ENCODE measurements at places on chromosomes 6 and 20.

GRCh38 chr6:105562027-105562426 is 159.1 kb upstream of the PREP start:
- no peak for DNase-seq

DNA sequence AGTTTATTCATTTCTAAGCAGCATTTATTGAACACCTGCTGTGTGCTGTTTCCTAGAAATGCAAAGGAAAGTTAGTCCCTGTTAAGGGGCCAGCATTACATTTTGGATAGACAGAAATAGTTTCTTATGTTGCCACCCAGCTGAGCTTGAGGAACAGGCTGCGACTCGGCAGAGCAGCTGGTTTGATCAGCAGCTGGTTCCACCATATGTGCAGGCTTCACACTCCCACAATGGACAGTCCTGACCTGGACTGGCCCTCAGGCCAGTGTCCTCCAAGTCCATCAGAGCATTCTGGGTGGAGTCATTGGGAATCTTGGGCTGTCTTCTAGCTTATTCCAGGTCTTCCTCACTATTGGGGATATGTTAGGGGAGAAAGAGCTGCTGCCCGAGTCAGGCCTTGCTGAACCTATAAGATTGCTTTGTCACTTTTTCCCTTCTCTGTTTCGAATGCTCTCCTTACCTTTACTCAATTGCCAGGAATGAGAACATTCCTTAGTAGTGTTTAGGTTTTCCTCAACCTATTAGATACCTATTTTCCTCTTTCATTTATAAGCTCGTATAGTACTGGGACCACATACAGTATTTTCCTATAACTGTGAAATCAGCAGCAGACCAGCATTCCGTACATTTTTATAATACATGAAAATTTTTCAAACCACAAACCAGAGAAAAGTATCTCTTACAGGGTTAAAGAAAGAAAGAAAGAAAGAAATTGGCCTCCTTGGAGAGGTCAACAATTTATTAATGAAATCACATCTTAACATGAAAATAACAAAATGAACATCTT is 203.0 kb downstream of the FARS2 start:
- DNase-seq: no peak

DNA sequence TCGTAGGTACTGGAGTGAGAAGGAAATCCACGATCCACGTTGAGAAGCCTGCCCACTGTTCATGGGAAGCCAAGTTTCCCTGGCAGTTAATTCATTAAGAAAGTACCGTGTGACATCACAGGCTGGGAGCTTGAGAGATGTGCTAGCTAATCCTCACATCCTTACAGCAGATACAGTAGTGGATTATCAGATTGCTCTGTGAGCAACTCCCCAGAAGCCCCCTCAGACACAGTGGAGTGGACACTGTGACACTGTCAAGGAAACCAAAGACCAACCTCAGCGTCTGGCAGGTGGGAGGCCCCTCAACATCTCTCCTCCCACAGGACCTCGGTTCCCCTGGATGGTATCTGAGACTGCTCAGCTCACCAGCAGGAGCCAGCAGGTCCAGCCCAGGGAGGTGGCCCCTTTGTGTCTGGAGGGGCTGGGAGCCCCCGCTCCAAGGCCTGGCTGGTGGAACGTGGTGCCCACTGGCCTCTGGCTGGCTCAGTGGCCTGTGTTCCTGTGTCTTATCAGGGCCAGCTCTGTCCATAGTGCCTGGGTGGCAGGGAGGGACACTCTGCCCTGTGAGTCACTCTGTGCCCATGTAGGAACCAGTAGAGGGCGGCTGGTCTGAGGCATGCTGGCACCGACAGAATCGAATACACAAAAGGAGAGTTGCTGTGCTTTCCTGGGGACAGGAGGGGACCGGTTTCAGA is 7.2 kb downstream of the PYGB start:
- DNase-seq: no peak

- peak; percentile 52 for DNase-seq
Observed at GRCh38 chr20:35767683-35768481, 3.9 kb upstream of the PHF20 start.

DNA sequence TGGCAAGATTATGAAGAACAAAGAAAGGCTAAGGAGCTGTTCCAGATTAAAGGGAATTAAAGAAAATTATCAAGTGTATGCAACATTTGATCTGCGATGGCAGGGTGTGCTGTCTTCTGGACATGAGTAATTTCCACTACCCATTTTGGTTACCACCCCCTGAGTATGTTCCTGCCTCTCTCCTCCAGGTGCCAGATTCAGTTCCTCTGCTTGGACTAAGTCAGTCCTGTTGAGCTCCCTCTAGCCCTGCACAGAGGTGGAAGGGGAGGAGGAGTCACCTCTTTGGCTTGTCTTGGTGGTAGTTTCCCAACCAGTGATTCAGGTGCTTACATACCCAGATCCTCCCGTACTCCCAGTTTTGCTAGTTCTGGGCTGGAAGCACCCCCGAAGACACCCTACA is 22.2 kb upstream of the SNRPB2 start:
- DNase-seq: no peak

DNA sequence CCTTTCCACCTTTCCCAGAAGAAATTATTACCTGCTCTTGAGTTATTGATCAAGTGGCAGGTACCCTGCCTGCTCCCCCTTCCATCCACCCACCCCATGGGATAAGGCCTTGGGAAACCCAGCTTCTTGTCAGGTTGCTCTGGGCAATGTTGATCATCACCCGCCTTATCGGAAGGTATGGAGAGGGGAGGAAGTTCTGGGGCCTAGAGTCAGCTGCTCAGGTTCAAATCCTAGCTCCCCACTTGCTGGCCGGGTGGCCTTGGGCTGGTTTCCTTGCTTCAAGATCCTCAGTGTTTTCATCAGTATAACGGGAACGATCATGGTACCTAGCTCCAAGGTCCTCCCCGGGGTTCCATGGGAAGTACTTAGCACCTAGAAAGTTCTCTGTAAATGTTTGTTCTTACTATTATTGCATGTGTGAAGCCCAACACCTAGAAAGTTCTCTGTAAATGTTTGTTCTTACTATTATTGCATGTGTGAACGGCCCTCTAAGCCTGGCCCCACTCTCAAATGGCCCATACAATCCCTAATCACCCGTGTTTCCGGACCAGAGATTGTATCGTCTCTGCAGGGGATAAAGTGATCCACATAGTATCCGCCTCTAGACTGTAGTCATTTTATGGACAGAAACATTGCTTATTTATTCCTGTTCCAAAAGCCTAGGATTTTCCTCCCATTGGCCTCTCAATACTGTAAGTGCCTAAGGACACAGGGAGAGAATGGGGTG is 1.1 kb upstream of the PREX1 start:
- DNase-seq: no peak

GRCh38 chr20:61922411-61922810 is 143.3 kb downstream of the TAF4 start:
- DNase-seq: no peak
